ENCODE measurements at places on chromosomes 5 and 9.

- DNase-seq: no peak
Observed at GRCh38 chr9:121884057-121884541, 209.0 kb downstream of the TTLL11 start.

GRCh38 chr9:100084128-100084453, 14.7 kb downstream of the ERP44 start:
- DNase-seq: no peak

DNA sequence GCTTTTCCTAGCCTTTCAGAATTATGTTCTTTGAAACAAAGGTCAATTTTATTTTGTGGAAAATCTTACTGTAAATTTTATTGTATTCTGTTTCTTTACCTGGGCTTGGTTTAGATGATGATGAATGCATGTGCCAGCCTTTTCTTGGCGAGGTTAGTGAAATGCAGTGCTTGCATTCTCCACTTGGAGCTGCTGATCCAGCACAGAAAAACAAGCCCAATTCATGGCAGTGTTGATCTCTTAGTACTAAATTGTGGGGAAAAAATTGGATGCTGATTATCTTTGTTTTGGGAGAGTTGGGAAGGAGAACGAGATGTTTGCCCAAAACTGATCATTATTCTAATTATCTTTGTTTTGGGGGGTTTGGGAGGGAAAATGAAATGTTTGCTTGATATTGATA, 3.7 kb downstream of the HABP4 start:
- peak; percentile 24 for DNase-seq

DNA sequence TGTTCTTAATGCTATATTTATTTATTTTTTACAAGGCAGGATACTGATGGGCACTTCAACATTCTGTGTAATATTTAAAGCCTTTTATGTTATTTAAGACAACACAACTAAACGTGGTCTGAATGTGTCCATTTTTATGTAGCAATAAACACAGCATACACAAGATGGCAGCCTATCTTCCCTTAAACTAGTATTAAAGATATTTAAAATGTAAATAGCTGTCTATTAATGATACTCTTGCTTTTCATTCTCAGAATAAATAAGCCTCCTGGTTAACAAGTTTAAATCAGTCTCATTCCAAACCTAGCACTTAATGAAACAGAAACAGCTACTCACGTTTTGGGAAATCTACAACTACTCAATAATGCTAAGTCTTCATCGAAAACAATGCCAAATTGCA, 315.7 kb downstream of the MCTP1 start:
- DNase-seq: peak; percentile 64

- peak; percentile 49 for DNase-seq
Observed at GRCh38 chr9:93059011-93059714, 662 bp downstream of the SUSD3 start.

GRCh38 chr9:94900222-94901018, 173.9 kb downstream of the AOPEP start:
- no peak for DNase-seq

DNA sequence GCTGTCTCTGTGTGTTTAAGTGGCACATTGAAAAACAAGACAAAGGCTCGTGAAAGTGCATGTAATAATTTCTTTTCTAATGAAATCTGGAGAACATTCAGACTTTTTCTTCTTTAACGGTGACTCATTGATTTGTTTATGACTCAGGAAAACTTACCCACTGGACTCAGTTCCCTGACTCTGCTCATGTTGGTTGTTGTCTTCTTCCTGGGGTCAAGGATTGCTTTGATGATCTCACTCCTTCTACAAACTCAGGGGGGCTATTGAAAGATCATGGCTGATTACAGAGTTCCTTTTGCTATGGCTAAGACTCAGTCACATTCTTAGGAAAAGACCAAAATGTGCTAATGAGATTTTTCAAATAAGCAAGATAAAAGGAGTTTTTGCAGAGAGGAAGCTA, 141.1 kb upstream of the DAP start:
- DNase-seq: no peak

GRCh38 chr9:114935119-114935518, 4.7 kb upstream of the TNFSF8 start:
- no peak for DNase-seq

DNA sequence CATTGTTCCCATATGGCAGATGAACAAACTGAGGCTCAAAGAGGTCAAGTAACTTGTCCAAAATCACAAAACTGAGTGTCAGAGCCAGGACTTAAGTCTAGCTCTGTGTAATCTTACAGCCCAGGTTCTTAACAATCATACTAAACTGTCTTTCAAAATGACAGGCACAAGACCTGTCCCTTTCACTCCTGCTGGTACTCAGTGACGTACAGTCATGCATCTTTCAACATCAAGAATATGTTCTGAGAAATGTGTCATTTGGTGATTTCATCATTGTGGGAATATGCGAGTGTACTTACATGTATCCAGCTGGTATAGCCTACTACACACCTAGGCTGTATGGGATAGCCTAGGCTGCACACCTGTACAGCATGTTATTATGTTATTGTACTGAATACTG, 646.8 kb upstream of the WWC1 start:
- no peak for DNase-seq

GRCh38 chr9:23011669-23012068, 565.0 kb downstream of the DMRTA1 start:
- no peak for DNase-seq

DNA sequence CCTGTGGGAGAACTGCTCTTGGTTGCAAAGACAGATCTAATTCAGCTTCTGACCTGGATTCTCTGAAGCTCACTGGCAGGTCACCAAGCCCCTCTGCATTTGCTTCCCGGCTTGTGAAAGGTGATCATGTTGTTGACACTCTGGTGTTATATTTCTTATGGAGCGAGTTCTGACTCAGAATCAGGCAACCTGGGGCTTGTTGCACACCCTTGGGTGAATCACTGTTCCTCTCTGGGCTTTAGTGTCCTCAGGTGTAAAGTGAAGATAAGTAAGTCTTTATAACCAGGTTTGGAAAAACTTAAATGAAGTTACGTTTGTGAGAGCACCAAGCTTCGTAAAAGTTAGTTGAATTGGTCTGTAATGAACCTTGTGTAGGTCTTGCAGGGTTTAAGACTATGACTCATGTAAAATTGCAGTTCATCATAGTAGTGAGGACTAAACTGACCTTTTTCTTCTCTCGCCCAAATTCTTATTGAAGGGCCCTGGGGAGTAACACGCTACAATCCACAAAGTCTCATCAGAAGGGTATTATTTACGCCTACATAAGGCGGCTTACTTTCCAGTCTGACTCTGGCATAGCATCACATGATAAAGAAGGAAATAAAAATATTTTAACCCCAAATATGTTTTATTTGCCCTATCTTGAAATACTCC, 218.6 kb downstream of the TMEM38B start:
- DNase-seq: peak; percentile 38

- no peak for DNase-seq
Observed at GRCh38 chr9:103188781-103189350, 193.7 kb downstream of the CYLC2 start.

DNA sequence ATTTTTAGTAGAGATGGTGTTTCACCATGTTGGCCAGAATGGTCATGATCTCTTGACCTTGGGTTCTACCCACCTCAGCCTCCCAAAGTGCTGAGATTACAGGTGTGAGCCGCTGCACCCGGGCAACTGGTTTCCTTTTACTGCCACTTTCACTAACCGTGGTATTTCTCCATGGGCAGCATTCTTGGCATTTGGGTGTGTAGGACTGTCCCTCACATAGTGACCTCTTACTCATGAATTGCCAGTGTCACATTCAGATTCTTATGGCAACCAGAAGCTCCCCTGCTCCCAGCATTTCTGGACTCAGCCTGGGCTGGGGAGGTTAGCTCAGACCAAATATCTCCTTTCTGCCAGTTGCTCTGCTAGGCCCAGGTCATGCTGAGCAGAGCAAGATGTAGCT, 50.1 kb downstream of the FOXI1 start:
- no peak for DNase-seq

Data from NCI-H69 (cell line).